ENCODE measurements at places on chromosomes 13 and 19.
A peak's percentile ranks its signal among the peaks of the same experiment; 100 is the strongest.

DNA sequence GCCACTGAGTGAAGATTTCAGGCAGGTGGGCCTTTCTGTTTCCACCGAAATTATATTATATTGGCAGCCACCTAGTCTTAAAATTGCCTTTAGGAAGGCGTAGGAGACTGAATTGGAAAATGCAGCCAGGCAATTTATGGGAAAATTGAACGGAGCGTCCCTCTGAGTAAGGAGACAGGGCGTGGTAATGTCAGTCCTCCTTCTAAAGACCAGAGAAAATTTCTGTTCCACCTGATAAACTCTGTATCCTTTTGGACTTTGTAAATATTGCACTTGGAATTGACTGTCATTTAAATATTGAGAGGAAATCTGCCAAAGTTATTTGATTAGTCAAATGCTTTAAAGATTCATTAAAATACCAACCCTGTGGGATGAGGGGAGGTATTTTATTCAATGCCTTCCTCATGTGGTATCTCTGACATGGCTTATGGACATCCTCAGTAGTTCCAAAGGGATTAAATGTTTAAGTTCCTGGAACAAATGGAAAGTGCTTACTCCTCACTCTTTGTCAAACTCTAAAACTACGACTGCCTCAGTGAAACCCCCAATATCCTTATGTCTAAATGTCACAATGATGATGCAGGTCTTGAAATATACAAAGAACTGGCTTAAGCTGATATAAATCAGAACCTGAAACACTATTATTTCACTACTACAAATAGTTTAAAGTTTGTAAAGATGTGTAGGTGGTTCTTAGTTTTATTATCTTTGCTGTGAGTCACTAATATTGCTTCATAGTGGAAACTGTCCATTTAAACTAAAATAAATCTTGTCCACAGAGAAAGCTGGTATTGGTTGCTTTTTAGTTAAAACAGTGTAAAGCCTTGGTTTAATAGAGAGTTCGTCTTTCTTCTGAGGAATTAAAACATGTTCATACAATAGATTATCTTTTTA, 203.2 kb downstream of the FGF14 start:
- DNase-seq = no peak

DNA sequence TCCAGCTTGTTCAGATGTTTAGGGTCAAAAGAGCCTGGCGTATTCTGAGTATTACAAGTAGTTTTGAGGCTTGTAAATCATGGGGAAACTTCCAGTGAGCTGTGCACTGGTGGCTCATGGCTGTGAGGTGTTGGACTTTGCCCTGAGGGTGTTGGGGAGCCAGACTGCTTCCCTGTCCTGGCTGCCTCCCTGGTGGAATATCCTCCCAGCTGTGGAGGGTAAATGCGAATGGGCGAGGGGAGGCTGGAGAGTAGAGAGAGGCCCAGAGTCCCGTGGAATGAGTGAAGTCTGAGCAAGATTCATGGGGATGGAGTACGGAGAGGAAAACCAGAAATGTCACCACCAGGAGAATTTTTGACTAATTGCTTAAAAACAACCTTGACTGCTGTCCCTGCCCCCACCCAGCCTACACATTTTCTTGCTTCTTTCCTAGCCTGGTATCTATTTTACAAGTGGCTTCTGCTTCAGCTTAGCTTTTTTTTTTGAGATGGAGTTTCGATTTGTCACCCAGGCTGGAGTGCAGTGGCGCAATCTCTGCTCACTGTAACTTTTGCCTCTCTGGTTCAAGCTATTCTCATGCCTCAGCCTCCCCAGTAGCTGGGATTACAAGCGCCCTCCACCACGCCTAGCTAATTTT, 3.7 kb downstream of the SNRPA start:
- DNase-seq = no peak

DNA sequence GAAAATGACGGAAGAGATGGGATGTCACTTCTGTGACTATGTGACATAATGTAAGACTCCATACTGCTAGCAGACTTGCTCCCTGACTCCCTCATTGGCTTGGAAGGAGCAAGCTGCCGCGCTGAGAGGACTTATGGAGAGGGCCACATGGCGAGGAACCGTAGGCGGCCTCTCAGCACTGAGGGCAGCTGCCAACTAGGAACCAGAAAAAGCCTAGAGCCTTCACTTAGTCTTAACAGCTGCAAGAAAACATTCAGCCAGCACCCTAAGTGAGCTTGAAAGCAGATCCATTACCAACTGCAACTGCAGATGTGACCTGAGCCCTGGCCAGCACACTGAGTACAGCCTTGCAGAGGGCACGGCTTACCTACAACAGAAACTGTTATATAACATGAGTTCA, 33.9 kb downstream of the USP12 start:
- DNase-seq = no peak

GRCh38 chr19:34900245-34900644, 26.5 kb upstream of the ZNF30 start:
- DNase-seq = no peak

- no peak for DNase-seq
Observed at GRCh38 chr13:20616059-20616797, 49.3 kb downstream of the IFT88 start.

- DNase-seq = peak; percentile 25
Observed at GRCh38 chr19:33668968-33669367, 47.2 kb downstream of the CHST8 start.

DNA sequence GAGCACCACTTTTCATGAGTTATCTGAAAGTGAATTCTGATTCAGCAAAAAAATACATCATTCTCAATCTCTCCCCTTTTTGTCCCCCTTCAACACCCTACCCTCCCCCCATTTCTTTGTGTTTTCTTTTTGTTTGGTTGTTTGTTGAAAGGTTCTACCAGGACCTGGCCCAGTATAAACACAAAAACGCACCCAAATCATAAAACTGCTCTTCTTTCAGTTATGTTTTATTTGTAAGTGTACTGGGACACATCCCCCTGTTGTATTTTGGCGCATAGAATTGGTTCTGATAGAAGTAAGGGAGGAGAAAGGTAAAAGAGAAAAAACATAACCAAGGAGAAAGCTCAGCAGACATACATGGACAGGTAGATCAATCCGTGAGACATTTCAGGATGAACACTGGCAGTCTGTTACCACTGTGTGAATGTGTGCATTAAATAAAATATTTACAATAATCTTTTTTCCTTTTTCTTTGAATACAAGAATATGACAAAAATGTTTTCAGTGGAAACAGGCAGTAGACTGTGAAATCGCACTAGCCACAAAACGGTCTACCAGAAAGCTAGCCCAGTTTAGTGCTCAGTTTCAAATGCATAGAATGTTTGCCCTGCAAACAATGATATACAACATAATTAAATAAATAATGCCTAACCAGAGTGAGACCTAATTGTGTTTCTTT, 4.2 kb downstream of the POU4F1 start:
- DNase-seq = no peak

Data from vagina (tissue), 2 donors.